ENCODE measurements at places on chromosomes 6 and 20. TPM values are rescaled to one million over a fixed set of nuclear protein-coding genes. Genes with fewer than 3 reads are reported as not detected.

DNA sequence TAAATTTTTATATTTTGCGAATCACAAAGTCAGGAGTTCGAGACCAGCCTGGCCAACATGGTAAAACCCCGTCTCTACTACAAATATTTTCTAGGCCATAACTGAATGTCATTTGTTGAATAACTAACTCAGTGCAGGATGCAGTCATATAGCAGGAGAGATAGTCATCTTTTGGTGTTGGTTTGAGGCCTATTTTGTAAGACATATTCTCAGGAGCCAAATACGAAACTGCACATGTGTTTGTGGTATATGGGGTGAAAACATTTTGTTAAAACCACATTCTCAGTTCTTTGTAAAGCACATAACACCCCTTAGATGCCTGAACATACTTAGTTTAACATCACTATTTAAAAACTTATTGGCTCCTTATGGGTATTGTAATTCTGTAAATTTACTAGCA is 4.7 kb upstream of the ENPP5 start:
- no peak overlapping the region for H3K4me3 ChIP-seq
- H3K27ac ChIP-seq, result no peak overlapping the region
- H3K36me3 ChIP-seq, result no peaks in the 10 kb centered on the region
- H3K27me3 ChIP-seq, result peaks cover 4% of the 10 kb centered on the region
- no peaks in the 10 kb centered on the region for H3K4me1 ChIP-seq

GRCh38 chr20:11556410-11556809 is 361.3 kb upstream of the BTBD3 start:
- no peak overlapping the region for H3K4me3 ChIP-seq
- no peaks in the 10 kb centered on the region for H3K27me3 ChIP-seq
- no peak overlapping the region for H3K27ac ChIP-seq
- H3K4me1 ChIP-seq, result no peaks in the 10 kb centered on the region
- no peak for DNase-seq

GRCh38 chr6:141105481-141105880 is 1027.2 kb upstream of the GJE1 start:
- no peaks in the 10 kb centered on the region for H3K4me1 ChIP-seq
- H3K4me3 ChIP-seq, result no peak overlapping the region
- DNase-seq, result no peak
- H3K36me3 ChIP-seq, result no peaks in the 10 kb centered on the region
- no peaks in the 10 kb centered on the region for H3K27me3 ChIP-seq

DNA sequence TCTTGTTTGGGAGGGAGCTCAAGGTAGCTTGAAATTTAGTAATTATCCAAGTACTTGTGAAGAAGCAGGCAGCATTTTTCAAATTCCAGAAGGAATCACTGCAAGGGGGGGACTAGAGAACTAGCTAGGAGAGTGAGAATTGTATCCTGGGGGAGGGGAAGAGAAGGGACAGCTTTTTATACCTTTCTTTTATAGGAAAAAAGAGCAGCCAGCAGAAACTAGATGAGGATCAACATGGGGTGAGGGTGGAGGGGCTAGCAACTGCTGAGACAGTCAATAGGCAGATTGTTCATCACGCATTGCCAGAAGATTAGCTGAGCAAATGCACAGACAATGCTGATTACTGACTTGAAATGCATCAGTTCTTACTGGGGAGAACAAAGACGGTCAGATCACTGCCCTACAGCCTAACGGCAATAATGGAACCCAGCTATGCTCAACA is 514.3 kb upstream of the CITED2 start:
- no peak for DNase-seq
- no peaks in the 10 kb centered on the region for H3K27me3 ChIP-seq
- H3K4me3 ChIP-seq, result no peak overlapping the region
- H3K4me1 ChIP-seq, result no peaks in the 10 kb centered on the region
- H3K36me3 ChIP-seq, result no peaks in the 10 kb centered on the region

Gene GHRH
- total RNA-seq, result not detected

Gene PHACTR1
- total RNA-seq, result 16.0 TPM

Gene TFAP2C
- total RNA-seq, result 0.78 TPM

GRCh38 chr20:57003012-57003411 is 263.4 kb downstream of the BMP7 start:
- no peaks in the 10 kb centered on the region for H3K4me1 ChIP-seq
- no peak for DNase-seq
- peaks cover 4% of the 10 kb centered on the region for H3K27me3 ChIP-seq
- no peaks in the 10 kb centered on the region for H3K36me3 ChIP-seq
- H3K4me3 ChIP-seq, result no peak overlapping the region

All from adrenal gland (tissue), 19 donors.